Effector CD8-positive, alpha-beta T cell (primary cell): ENCODE measurements at places on chromosomes 3 and 15.

DNA sequence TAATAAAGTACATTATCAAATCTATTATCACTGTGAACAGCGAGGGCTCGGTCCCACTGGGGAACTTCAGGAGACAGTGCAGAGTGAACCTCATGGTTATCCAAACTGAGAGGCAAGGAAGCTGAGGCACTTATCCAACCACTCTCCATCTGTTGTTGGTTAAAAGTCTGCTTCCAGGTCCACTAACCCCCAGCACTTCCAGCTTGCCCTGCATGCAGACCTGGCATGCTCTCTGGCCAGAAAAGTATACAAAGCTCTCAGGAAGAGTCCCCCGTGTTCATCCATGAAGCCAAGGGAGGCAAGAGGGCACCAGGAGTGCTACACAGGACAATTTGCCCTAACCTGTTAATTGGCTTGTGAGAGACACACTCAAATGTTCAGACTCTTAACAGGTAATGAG, 36.0 kb downstream of the FBN1 start:
- no peak for DNase-seq

DNA sequence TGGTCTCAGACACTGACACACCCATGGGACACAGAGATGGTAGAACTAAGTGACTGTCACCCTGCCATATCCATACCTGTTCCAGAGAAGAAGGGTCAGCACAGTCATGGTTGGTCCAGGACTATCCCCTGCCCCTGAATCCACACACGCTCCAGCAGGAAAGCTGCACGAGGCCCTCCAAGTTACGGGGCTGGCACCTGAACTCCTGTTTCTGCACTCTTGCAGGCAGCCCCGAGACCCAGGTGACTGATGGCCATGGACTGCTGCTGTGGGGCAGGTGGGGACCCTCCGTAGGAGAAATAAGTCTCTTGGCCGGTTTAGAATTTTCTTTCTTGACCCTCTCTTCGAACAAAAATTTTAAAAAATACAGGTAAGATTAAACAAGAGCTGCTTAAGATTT, 30.6 kb downstream of the CHDH start:
- DNase-seq = no peak

GRCh38 chr3:144433006-144433405, 461.4 kb downstream of the DIPK2A start:
- DNase-seq = no peak

DNA sequence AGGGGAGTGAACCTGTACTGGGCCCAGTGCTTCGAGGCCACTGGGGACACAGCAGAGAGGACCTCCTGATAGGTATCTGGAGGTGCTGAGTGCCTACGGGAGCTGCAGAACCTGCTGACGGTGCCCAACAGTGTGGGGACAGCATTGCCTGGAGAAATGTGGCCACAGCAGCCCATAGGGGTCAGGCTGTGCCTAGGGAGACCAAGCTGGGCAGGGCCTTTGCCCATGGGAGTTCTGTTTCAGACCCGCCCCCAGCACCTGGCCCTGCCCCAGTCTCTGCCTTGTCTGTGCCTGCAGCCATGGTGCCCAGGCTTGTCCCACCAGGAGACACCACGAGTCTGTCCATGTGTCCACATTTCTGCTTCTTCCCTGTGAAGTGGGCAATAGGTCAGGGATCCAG, 15.3 kb upstream of the RPL32 start:
- DNase-seq = no peak

DNA sequence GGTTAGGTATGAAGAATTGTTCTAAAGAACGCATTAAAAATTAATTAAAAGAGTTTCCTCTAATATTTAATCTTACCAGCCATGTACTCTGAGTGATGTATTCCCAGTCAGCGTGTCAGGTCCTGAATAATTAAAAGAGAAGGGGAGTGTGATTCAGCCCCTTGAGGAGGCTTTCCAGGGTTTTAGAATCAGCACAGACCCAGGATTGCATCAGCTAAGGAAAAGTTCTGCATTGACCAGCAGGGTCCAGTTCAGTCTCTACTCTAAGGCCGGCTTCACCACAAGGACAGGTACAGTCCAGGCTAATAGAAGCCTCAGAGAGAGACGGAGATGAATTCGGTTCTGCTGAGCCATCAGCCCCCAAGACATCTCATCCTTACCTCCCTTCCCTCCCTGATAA, 499.5 kb upstream of the PROK2 start:
- DNase-seq = no peak

DNA sequence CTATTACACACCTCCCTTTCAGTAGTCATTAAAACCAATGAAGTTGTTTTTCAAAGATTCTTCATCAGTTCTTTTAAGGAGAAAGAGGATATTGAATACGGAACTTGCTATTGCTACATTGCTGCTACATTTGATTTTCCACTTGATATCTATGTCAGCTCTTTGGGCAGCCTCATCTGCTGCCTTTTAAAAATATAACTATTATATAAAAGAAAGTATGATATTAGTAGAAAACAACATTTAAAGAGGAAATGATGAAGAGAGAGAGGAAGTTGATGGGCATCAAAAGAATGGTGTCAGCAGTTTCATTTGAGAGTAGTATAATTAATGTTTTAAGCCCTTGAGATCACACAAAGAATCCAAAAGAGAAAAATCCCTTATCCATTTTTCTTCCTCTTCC, 171.4 kb downstream of the NFKBIZ start:
- no peak for DNase-seq

GRCh38 chr15:73226093-73226814, 142.5 kb downstream of the HCN4 start:
- no peak for DNase-seq
